ENCODE measurements at places on chromosomes 16 and 17.

DNA sequence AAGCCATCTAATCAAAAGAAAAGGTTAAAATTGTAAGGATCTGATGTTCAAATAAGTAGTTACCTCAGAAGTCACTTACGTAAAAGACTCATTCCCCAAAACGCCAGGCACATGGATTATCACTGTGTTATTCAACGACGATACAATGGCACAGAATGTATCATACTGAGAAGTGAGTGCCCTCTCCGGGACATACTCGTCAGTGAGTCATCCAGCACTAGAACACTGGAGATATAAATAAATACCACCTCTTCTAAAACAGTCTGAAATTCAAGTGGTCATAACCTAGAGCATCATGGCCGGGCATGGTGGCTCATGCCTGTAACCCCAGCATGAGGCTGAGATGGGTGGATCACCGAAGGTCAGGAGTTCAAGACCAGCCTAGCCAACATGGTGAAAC lies 24.9 kb downstream of the USP31 start:
- no peak for DNase-seq

DNA sequence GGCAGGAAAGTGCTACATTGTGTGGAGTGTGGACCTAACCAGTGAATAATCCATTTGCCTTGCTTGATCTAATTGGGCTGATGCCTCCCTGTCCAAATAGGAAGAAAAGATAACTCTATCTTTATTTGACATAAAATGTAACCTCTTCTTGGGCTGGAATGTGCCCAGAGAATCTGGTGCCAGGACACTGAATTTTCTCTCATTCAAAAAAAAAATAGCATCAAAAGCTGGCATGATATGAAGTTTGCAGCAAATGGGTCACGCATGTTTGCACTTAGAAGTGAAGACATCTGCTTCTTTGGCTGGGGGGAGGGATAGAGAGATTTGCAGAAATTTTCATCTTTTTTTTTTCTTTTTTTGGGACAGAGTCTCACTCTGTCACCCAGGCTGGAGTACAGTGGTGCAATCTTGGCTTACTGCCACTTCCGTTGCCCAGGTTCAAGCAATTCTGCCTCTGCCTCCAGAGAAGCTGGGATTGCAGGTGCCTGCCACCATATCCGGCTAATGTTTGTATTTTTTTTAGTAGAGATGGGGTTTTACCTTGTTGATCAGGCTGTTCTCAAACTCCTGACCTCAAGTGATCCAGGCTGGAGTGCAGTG lies 478.2 kb upstream of the EEF2KMT start:
- no peak for DNase-seq

- DNase-seq = no peak
Observed at GRCh38 chr17:10178506-10178991, 19.9 kb downstream of the GAS7 start.

GRCh38 chr17:81342269-81343070 lies 47.4 kb upstream of the SLC38A10 start:
- DNase-seq = no peak

DNA sequence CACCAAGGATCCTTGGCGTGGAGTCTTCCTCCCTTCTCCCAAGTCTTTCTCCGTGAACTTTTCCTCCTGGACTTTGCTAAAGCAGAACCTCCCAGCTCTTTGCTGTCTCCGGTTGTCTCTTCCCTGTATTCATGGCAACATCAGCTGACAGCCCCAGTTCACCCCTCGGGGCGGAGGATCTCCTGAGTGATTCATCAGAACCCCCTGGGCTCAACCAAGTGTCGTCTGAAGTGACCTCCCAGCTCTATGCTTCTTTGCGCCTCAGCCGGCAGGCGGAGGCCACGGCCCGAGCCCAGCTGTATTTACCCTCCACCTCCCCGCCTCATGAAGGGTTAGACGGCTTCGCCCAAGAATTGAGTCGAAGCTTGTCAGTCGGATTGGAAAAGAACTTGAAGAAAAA lies 943 bp downstream of the CNTROB start:
- DNase-seq = no peak

GRCh38 chr16:75106351-75107274 lies 10.0 kb downstream of the LDHD start:
- peak; percentile 94 for DNase-seq

GRCh38 chr17:61822326-61823285 lies 40.7 kb downstream of the BRIP1 start:
- no peak for DNase-seq

GRCh38 chr17:28746611-28747050 lies 2.8 kb downstream of the TRAF4 start:
- no peak for DNase-seq

DNA sequence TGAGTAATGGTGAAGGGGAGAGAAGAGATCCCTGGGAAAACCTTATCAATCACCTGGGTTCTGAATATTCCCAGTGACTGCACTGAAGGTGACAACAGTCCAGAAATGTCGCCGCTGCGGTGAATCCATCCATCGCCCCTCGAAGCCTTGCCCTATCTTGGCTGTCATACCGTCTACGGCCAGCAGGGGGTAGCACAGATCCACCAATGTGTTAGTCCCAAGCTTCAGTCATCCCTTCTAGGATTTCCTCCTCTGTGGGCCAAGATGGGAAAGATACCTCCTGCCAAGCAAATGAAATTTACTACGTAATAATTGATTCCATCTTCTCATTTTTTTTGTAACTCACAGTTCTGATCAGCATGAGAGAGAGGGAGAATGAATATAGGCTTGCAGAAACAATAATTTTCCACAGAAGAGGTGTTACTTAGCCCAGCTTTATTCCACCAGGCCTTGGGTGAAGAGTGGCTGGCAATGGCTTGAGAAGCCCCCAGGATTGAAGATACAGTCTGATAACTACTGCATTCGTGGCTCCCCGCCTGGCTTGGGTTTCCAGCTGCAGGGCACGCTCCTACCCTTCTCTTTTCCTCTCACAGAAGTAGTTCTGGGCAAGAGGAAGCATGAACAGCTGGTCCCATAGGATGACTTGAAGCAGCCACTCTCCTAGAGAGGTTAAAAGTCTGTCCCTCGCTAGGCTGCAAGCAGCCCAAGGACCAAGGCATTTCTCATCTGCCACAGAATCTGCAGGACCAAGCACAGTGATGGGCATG lies 2.6 kb upstream of the FMNL1 start:
- DNase-seq = peak; percentile 89

DNA sequence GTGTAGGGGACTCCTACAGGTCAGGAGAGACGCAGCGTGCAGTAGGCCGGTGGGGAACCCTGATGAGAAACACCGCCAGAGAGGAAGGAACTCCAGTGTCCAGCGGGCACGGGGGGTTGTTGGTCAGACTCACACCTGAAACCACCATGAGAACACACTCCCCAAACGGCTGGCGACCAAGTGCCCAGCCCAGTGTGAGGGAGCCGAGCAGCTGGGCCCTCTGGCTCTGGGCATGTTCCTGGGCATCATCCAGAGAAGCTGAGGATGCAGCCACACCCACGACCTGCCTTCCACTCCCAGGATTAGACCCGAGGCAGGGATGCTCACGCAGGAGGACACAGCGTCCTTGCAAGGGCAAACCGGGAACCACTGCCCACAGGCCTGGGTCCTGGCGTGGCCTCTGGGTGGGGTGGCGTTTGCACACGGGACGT lies 108.3 kb upstream of the ZNF750 start:
- DNase-seq = no peak

- no peak for DNase-seq
Observed at GRCh38 chr17:27544350-27545131, 86.4 kb upstream of the LGALS9 start.

- DNase-seq = no peak
Observed at GRCh38 chr16:74768239-74768638, 6.4 kb downstream of the FA2H start.

GRCh38 chr17:82564241-82564640 lies 44.7 kb downstream of the FOXK2 start:
- no peak for DNase-seq

- DNase-seq = no peak
Observed at GRCh38 chr16:14240219-14240843, 169.2 kb downstream of the MRTFB start.

GRCh38 chr17:57801044-57801711 lies 48.7 kb downstream of the MRPS23 start:
- no peak for DNase-seq

GRCh38 chr16:83900571-83900970 lies 1.7 kb downstream of the MLYCD start:
- no peak for DNase-seq

DNA sequence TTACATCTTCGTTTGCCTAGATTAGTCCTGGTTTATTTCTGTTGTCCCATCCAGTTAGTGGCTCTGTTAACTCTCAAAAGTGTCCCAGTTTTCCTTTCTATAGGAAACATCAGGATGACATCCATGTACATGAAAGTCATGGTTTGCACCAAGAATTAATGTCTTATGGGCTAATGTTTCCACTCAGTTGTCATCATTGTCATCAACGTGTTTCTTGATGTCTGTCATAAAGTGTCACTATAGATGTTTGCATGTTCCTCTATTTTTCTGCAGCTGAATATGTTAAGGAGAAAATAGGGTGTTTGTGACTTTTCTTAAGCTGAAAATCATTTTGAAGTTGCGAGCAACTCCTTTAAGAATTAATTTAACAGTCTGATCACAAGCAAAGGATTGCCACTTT lies 567.0 kb downstream of the TMEM114 start:
- no peak for DNase-seq

DNA sequence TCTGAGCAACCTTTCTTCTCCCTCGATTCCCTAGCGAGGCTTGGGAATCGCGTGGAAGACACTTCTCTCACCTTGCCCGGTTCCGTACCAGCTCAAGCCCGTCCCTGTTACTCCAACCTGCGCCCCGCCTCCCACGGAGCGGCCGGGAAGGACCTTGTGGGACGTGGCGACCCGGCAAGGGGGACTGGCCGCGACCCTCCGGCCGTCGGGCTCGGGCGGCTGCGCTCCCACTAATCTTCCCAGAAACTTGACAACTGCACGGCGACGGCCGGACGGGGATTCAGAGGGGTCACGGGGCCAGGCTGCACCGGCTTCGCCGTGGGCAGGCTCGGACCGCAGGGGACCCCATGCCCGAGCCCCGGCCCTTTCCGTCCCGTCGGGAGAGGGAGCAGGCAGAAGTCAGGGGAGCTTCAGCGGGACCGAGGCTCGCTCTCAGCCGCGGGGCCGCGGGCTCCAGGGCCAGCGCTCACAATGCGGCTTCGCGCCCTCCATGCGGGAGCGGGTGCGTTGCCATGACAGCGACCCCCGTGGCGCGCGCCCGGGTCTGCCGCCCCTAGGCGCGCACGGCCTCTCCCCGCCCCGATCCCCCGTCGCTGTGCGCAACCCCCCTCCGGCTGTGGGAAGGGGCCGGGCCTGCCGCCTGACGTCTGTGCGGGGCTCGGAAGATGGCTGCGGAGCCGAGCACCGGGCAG lies at the start of gene SGSM2:
TSS of gene SGSM2 (plus strand) at position 650 of the 692 bp plus-strand sequence. CDS start 188 bp downstream, outside the sequence.
- DNase-seq = no peak

- no peak for DNase-seq
Observed at GRCh38 chr16:11696266-11697012, 28.2 kb downstream of the SNN start.

DNA sequence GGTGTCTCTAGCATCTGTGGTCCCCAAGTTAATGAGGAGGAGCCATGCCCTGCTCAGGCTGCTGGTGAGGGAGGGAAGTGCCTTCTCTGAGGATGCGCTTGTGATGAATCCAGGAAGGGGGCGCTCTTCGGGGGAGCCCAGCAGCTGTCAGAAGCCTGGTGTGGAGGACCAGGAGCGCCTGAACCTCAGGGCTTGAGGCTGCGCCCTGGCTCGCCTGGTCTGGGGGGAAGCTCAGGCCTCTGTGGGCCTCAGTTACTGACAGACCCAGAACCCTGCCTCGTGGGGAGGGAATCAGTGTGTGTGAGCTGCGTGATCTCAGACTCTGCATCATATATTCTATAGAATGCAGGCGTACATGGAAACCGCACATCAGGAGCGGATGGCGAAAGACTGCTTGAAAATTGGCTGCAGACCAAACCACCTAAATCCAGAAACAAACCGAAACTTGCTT lies 126.1 kb downstream of the SEC14L1 start:
- no peak for DNase-seq

DNA sequence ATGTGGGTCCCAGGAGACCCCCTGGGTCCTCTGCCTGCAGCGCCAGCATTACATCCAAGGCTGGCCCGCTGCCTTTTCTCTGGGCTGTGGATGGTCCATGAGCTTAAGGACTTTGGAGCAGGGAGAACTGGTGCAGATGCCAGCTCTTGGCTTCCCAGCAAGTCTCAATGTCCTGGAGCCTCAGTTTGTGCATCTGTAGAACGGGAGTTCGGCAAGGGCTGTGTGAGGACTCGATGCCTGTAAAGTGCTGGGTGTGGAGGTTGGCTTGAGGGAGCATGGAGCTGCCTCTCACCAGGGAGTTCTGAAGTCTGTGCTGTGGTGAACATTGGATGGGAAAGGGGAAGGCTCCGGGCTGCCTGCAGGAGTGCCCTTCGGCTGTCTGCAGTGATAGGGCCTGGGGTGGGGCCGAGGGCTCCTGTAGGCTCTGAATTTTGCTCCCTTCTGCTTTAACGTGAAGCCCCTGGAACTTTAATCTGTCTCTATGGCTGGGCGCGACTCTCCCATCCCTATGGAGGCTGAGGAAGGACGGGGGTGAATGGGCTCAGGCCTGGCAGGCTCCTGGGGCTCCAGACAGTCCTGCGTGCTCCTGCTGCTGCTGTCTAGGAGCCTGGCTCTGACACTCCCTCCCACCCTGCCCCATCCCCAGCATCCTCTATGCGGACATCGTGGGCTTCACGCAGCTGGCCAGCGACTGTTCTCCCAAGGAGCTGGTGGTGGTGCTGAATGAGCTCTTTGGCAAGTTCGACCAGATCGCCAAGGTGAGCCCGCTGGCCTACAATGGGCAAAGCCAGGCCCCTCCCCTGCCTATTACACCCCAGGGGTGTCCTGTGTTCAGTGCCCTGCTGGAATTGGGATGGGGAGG lies 27.9 kb downstream of the ADCY7 start:
- DNase-seq = no peak

DNA sequence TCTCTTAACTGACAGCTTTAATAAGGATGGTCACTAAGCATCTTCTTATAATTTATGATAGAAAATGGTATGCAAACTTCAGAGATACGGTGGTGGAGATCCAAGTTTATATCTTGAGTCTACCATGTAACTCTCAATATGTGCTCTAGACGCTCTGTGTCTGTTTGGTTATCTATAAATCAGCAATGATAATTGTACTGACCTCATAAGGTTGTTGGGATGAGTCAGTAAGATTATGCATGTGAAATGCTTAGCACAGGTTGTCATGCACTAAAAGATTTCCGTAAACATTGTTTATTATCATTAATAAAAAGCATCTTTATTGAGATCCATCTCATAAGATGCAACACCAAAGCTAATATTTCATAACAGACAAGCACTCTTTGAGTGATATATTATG lies 1094.9 kb upstream of the EEF2KMT start:
- DNase-seq = no peak

GRCh38 chr17:61391595-61392291 lies 7.9 kb upstream of the TBX2 start:
- no peak for DNase-seq

DNA sequence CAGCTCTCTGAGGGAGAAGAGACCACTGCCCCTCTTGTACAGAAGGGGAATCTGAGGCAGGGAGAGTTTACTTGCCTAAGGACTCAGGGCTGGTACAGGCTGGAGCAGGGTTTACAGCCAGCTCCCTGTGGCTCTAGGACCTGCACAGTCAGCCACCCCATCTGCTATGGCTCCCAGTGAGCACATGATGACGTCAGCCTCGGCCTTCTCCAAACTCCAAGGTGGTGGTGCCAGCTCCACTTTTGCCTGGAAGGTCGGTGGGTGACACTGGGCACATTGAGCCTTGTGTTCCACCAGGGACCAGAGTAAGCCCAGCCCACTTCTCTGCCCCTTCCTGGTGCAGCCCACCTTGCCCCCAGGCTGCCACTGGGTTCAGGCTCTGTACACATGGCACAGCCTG lies 202.2 kb downstream of the ENGASE start:
- DNase-seq = no peak

- DNase-seq = no peak
Observed at GRCh38 chr17:66829883-66830282, 5.0 kb upstream of the CACNG5 start.

GRCh38 chr16:86212706-86213436 lies 297.5 kb upstream of the FOXF1 start:
- DNase-seq = no peak

All from vagina (tissue), 2 donors.